T-helper 1 cell (primary cell): ENCODE measurements at places on chromosomes 16 and 17.

DNA sequence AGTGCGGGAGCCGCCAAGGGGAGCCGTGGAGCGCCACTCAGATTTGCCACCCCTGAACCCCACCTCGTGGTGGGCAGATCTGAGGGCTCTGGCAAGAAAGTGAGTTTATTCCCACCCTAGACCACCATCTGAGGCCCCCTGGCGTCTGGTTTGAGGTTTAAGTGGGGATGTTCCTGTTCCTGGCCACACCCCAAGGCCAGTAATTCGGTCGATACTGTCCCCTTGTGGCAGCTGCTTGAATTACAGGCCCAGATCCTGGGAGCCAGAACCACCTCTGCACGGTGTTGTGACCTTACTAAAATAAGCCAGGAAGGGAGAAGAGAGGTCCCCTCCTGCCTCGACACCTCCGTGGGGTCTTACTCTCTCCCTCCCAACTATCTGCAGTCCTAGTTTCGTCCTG, 3.3 kb upstream of the LAT start:
- DNase-seq, result no peak

- no peak for DNase-seq
Observed at GRCh38 chr17:41631898-41632285, 7.5 kb upstream of the KRT17 start.

- DNase-seq, result no peak
Observed at GRCh38 chr17:19013806-19014627, 9.5 kb upstream of the FAM83G start.

GRCh38 chr17:17668358-17668757, 12.9 kb upstream of the RAI1 start:
- DNase-seq, result no peak

GRCh38 chr16:57628008-57628781, at the start of gene ADGRG1:
ADGRG1 (plus strand) TSS chr16:57628630; CDS start chr16:57650288, 21,658 bp downstream.
- no peak for DNase-seq
